Stimulated activated CD8-positive, alpha-beta memory T cell treated with anti-CD3 and anti-CD28 coated beads, Interleukin-2, amount 100 ng/mL, for 1 hour (primary cell): ENCODE measurements at places on chromosomes 2 and 18.
A peak's percentile ranks its signal among the peaks of the same experiment; 100 is the strongest.

- DNase-seq: no peak
These were observed 1.2 kb downstream of the ANTXR1 start for GRCh38 chr2:69013840-69014821.

GRCh38 chr2:124985270-124985669 is 960.2 kb downstream of the CNTNAP5 start:
- DNase-seq: no peak

- DNase-seq: peak; percentile 34
These were observed 33.1 kb downstream of the ARL4C start for GRCh38 chr2:234463626-234464290.

GRCh38 chr2:24945907-24946306 is 25.8 kb downstream of the DNAJC27 start:
- DNase-seq: no peak

- DNase-seq: no peak
These were observed 26.3 kb downstream of the TMEM163 start for GRCh38 chr2:134692499-134692898.

DNA sequence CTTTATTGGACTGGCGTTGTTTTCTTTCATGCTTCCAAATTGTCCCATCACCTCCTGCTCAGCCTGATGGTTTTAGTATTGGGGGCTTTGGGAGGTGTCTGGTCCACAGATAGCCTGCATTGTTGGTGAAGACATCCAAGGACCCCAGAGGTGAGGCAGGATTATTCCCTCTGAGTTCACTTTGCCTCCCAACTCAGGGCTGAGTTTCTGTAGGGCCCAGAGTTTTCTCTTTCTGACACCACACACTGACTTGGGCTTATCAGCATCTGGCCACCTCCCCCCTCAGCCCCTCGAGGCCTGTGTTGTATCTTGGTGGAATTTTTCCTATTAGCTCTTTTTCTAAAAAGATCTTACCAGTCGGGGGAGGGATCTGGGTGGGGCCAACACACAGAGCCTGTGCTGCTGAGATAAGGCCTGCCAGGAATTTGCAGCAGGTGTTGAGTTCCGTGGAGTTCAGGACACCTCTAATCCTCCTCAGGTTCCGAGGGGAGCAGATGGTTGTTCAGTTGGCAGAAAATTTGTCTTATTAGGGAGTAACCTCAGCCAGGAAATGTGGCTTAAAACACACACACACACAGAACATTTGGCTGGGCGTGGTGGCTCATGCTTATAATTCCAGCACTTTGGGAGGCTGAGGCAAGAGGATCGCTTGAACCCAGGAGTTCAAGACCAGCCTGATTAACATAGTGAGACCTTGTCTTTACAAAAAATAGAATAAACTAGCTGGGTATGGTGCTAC is 7.3 kb downstream of the EMILIN2 start:
- no peak for DNase-seq

DNA sequence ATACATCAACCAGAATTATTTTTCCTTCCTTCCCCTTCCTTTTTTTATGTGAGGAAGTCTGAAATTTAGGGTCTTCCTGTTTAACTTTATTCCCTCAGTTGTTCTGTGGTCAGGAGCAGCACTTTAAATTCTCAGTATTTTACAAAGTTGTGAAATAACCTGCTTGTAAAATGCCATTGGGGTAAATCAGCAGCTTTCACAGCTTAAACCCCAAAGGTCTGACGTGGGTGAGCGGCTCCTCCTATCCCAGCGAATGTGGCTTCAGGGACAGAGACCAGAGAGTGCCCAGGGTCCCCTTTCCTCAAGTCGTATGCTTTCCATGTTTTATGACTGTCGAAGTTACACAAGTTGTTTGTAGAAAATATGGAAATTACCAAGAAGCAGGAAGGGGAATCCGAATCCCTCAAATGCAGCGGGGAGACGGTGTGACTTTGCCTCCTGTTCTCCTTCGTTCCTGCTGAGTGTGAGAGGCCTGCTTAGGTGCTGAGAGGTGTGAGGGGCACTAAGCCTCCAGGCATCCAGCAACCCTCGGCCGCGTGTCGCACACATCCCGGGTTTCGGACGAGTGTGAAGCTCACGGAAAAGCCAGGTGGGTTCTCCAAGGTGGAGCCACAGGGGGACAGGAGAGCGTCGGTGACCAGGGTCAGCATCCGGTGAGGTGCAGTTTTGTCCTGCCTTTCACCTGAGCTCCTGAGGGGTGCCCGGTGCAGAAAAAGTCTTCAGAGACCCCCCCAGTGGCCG is 10.8 kb upstream of the KCNG2 start:
- DNase-seq: no peak

- no peak for DNase-seq
These were observed 21.5 kb downstream of the ITGB1BP1 start for GRCh38 chr2:9401646-9402371.

DNA sequence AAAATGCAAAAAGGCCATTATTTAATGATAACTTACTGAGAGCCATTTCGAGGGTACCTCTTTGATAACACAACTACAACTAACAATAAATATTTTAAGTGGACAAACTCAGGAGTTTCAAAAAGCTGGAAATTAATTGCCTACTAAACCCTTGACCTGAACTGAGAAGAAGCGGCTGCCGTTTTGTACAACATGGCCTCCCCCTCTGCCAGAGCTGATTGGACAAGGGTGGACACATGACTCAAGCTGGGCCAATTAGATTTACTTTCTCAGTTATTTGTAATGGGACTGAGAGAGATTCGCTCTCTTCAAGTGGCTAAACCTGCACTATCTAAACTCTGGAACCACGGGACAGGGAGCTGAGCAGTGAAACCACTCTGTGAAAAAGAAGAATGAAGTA is 135.9 kb upstream of the SERPINE2 start:
- no peak for DNase-seq

DNA sequence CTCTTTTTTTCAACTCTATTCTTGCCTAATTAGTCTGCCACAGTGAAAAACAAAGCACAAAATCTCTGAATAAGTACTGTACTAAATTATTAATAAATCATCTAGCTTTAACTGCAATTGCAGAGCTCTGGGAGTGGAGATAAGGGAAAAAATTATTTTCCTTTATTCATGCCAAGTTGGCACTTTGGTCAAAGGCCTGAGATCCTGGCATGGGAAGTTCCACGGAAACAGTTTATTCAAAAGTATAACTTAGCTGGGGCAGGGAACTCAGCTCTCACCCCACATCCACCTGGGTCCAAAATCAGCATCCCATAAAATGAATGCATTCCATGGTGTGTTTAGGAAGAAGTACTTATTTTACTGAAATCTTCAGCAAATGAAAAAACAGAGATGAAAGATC is 185.2 kb upstream of the APCDD1 start:
- DNase-seq: no peak

DNA sequence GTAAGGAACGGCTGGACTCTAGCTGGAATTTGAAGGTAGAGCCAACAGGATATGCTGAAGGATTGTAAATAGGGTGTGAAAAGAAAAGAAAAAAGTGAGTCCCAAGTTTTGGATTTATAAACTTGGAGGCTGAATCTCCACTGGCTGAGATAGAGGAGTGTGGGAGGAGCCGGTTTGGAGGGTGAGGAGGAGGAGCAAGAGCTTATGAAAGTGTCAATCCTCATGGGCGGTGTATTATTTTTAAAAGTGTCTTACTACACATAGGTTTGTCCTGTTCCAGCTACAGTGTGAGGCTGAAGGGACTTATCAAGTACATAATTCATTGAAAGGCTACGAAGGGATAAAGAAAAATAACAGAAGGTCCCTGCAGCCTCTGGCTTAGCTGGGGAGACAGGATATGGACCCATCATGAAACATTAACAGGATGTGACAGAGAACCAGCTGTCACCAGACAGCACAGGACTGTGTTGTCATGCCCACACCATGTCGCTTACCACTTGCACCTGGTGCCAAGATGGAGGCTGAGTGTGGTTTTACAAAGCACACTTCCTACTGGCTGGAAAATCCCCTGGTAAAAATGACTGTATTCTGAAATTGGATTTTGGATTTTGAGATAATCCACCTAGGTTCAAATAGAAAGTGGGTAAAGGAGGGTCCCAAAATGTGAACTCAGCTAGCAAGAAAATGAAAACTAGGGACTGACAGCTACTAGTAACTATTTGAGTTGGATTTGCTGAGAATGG is 2.5 kb upstream of the MREG start:
- DNase-seq: peak; percentile 10

GRCh38 chr2:28435814-28436351 is 43.2 kb downstream of the FOSL2 start:
- DNase-seq: no peak

DNA sequence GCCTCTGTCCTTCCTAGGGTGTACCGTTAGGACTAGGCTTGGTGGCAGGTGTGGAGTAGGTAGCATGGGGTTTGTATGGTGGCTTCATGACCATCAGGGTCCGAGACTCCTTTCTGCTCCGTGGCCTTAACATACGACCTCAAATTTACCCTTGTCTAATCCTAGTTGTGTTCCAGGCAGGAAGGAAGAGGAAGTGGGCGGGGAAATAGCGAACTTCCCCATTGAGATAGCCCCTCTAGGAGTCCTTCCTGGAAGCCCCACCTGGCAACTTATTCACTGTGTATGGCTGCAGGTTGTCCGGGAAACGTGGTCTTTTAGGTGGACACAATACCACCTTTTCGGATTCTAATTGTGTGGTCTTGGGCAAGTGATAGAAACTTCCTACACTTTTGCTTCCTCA is 9.3 kb downstream of the CD8A start:
- DNase-seq: no peak

DNA sequence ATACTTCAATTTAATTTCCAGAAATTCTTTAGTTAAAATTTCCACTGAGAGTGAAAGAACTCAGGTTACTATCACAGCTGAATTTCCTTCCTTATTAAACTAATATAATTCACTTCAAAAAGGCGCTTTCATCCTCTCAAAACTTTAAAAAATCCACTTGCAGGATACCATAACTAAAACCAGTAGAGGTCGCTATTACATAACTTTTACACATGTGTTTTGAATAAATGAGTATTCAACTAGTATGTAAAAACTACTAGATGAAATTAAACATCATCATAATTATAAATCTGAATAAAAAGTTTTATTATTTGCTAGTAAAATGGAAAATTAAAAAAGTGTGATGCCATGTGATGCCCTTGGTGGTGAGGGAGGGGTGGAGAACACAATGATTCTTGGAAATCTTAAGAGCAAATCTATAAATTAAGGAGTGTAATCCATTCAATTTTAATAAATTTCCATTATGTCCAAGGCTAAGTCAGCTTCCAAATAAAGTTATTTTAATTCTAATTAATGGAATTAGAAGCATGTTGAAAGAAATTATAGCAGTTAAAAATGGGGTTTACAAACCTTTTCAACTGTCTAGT is 61.4 kb downstream of the SOS1 start:
- DNase-seq: no peak

DNA sequence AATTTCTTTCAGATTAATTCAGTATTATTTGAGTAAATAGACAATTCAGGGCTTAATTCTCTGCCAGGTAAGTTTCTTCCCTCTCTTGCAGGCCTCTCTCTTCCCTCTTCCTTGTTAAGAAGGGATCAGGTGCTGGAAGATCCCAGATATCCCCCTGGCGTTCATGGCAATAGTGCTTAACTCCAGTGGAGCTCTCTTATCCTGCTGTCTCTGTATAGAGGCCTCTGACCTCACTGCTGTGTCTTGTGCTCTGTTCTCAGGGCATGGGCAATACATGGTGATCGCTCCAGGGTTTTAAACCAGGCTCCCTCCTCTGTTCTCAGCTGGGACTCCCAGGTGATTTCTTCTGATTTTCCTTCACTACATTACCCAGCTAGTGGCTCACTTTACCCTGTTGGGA is 226.8 kb downstream of the MC4R start:
- no peak for DNase-seq

DNA sequence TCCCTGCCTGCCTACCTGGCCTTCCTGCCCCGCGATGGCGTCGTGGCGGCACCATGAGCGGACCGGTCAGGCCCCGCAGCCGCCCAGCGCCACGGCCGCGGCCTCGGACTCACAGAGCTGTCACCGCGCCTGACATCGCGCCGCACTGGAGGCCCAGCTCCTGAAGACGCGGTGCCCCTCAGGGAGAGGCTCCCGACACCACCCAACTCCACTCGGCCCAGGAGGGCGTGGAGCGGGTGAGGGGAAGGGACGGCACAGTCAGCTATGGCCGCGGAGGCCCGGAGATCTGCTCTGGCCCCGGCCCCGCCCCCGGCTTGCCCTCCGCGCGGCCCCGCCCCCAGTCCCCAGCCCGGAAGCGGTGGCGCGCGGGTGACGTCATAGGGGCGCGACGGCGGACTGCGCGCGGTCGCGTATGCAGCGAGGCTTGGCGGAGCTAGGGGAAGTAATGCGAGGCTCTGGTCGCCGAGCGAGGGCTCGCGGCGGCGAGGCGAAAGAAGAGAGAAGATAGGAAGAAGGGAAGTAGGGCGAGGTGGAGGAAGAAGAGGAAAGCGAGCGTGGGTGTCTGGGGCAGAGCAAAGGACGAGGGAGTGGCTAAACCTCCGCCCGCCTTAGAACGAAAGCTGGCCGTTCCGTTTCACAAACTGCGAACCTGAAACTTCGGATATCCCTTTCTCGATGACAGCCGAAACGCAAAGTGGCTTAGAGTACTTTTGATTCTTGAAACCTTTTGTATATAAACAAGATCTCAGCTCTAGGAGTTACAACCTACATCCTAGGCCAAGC is at the start of gene SLC35F5:
TSS of gene SLC35F5 (minus strand) at position 288 of the 783 bp plus-strand sequence. CDS start at position 55, 233 bp downstream.
- DNase-seq: peak; percentile 90

DNA sequence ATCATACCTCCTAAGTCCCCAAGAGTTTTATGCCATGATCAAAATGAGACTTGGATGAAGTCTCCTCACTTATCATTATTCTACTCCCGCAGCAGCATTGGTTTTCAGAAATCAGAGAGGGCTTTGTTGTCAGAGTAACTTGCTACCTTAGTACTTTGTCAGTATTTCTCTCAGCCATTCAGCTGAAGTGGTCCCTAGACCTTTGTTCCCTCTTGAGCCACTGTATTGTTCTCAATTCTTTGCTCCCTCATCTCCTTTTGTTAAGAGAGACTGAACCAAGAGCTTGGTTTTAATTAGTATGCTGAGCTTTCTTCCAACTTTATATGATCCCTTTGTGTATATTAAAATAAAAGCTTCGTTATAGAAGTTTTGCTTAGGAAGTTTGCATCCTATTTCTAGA is 133.4 kb downstream of the DOCK10 start:
- no peak for DNase-seq

GRCh38 chr2:175709248-175709647 is 292.8 kb downstream of the LNPK start:
- no peak for DNase-seq

GRCh38 chr18:46393230-46393629 is 263.8 kb downstream of the LOXHD1 start:
- no peak for DNase-seq

GRCh38 chr18:32156855-32157254 is 33.0 kb upstream of the MEP1B start:
- no peak for DNase-seq

GRCh38 chr2:227504700-227505099 is 32.7 kb downstream of the AGFG1 start:
- no peak for DNase-seq

DNA sequence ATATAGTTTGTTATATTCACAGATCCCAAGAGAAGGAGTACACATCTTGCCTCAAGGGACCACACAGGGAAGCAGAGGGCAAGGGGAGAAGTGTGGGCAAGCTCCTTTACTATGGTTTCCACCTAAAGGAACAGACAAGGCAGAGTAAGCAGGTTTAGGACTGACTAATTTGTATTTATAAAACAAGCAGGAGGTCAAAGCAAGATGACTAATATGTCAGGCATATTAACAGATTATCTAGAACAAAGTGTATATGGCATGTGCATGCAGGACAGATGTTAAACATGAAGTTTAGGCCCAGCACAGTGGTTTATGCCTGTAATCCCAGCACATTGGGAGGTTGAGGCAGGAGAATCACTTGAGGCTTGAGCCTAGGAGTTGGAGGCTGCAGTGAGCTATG is 3.7 kb upstream of the LRP2 start:
- DNase-seq: no peak

GRCh38 chr2:133459590-133459989 is 108.7 kb downstream of the NCKAP5 start:
- no peak for DNase-seq
